Activated naive CD4-positive, alpha-beta T cell treated with anti-CD3 and anti-CD28 coated beads for 36 hours (primary cell): ENCODE measurements at places on chromosomes 4 and X.

DNA sequence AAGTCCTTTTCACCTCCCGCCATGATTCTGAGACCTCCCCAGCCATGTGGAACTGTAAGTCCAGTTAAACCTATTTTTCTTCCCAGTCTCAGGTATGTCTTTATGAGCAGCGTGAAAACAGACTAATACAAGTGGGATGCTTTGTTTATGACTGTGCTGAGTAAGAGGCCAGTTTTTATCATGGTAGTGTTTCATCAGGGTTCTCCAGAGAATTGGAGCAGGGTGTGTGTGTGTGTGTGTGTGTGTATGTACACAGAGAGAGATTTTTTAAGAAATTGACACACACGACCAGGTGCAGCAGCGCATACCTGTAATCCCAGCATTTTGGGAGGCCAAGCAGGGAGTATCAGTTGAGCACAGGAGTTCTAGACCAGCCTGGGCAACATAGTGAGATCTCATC lies 34.6 kb upstream of the SLC2A9 start:
- DNase-seq = no peak

- no peak for DNase-seq
These were observed 538.1 kb upstream of the HS3ST1 start for GRCh38 chr4:11966782-11967181.

DNA sequence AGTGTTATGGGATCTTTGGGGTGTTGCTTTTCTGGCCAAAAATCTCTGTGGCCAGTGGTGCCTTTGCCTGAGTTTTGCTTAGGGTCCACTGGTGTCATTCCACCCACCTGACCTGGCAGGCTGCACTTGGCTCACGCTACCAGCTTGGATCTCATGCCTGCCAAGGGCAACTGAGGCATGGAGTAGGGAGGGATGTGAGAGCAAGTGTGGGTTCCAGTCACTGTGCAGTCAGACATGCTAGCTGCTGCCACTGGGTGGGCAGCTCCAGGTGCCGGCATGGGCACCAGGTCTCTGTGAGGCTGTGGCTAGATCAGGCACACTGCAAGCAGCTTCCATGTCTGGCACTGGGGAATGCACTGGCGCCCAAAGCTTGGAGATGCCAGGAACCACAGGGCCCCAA lies 424.1 kb downstream of the PRR32 start:
- no peak for DNase-seq

DNA sequence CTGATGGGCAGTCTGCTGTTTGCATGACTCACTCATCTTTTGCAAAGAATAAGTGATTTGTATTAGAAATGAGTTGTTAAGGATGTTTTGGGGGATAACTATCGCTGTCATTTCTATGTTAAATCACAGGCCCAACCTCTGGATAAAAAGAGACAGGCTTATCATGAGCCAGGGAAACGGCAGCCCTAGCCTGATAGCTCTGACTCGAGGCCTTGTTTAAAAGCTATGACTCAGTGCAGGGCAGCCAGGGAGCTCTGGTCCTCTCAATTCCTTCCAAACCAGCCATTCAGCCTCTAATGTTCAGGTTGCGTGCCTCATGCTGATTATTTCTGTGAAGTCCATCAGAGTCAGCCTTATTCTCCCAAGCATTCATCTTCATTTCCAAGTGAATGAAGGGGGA lies 305.9 kb upstream of the HAND2 start:
- DNase-seq = no peak
